ENCODE measurements at places on chromosomes 2 and 18.

DNA sequence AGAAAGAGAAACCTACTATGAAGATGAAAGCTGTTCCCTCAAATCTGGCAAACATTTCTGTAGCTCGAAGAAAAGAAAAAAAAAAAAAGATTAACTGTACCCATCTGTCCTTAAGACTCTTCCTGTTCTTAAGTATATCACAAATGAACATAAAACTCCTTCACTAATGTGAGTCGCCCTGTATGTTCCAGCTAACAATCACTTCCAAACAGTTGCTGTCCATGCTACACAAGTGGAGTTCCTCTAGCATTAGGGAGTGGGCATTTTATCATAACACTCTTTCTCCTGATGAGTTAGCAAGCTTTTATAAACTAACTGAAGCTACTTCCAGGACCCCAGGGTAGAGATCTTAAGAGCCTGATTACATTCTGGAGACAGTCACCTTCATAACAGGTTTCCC is 5.8 kb downstream of the CUL3 start:
- DNase-seq, result no peak

DNA sequence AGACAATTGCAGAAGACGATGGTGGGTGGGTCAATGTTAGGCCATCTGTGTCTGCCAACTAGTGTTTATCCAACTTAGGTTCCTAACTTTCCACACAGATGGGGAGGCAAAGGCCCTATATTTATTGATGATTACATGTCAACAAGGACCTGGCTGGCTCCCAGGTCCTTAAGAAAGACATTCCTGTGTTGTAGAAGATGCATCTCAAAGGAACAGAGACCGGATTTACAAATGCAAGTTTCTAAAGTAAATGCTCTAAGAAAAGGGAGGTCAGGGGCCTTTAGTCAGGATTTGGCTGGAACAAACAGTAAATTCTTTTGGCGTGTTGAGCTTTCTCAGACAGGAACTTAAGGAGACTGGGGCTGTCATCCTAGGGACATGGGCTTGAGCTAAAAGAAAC is 175.0 kb downstream of the SH3BP4 start:
- no peak for DNase-seq

DNA sequence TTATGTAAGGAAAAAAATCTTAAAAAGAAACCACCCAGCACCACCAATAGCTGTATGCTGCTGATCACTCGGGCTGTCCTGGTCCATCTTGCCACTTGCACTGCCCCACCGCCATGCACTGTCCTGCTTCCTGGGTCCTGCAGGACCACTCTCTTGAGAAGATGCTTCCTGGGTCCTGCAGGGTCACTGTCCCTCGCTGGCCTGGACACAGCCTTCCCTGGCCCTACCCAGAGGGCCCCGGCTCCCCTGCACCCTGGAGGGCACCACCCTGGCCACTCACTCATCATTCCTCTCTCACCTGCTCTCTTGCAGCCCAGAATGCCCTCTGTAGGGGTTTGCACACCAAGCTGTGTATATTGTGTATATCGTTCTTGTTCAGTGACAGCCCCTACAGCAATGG is 2.4 kb upstream of the OTOS start:
- no peak for DNase-seq

GRCh38 chr2:160582490-160583145 is 89.0 kb upstream of the RBMS1 start:
- DNase-seq, result no peak

GRCh38 chr18:51137891-51138290 is 59.6 kb downstream of the MEX3C start:
- DNase-seq, result no peak

DNA sequence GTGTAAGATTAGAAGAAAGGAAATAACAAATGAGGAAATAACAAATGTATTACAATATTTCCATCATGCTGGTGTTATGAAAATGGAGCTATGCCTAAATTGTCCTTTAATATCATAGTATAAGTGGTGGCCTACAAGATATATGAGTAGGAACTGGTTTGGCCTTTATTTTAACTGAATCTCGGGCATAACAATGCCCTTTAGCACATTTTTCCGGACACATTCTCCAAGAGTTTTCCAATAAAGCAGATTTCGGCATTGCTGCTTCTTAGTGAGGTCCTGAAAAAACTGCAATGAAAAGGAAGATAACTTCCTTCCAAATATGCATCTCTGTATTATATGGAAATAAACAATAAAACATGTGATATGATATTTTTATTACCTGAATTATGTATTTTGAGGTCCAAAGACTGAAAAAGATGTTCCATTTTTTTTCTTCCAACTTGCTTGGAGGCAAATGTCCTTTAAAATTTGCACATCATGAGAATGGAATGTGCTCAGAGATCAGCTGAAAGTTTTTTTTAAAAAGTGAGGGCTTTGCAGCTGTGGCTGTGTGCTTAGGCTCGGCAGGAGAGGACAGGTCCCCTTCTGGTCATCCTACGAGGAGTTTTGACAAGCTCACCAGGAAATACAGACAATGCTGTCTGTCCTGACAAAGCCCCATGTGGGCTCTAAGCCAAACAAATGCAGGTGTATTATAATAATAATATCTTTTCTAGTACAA is 132.3 kb upstream of the RND3 start:
- DNase-seq, result peak; percentile 7

GRCh38 chr2:141710589-141711239 is 420.1 kb downstream of the LRP1B start:
- DNase-seq, result no peak

- DNase-seq, result no peak
Measured at GRCh38 chr2:27772804-27773203, 1.3 kb downstream of the MRPL33 start.

DNA sequence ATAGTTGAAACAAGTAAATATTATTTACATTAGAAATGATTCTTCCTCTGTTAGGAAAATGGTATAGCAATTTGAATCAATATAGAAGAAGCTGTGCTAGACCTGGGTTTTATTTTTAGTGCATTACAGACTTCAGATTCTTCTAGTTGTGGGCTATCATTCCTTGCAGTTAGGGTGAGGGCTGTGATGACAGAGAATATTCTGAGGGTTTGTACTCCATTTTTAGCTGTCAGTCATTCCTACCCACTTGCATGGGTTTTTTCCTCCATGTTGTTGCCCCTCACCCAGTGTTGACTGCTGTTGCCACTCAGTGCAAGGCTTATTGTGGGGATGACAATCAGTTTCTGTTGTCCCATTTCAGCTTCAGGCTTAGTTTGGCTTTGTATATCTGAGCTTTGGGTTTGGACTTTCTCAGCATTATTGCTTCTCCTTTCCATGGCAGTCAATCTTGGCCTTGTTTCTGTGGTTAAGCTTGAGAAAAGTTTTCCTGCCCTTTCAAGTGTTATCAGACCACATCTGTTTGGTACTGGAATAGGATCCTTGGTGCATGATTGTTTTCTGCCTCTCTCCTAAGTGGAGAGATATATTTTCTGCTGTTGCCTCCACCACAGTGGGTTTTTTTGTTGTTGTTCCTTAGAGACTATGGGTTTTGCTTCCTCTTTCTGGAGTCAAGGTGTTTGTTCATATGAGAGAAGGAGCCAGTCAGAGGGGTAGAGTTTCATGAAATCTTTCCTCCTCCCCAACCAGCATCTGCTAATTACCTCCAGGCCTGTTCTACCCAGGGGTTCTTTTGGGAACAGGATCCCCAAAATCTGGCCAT is 312.7 kb upstream of the CWC22 start:
- no peak for DNase-seq

GRCh38 chr2:217459680-217460405 is 543.0 kb downstream of the TNS1 start:
- no peak for DNase-seq

DNA sequence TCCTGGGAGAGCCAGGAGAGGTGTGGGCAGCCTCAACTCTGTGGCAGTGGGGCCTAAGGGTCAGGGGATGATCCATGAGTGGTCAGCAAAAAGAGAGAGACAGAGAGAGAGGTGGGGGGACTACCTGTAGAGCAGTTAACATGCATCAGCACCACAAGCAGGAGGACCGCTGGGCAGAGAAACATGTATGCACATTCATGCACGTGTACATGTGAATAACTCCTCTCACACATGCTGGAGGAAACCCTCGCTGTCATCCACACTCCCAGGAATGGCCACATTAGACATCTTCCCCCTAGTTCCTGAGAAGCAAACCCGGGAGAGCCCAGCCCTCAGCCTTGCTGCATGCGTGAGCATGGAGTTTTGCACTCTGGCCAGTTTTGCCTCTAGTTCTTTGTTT is 166.1 kb downstream of the SMAD7 start:
- DNase-seq, result no peak

- DNase-seq, result no peak
Measured at GRCh38 chr18:66872277-66872676, 268.4 kb upstream of the CDH19 start.

DNA sequence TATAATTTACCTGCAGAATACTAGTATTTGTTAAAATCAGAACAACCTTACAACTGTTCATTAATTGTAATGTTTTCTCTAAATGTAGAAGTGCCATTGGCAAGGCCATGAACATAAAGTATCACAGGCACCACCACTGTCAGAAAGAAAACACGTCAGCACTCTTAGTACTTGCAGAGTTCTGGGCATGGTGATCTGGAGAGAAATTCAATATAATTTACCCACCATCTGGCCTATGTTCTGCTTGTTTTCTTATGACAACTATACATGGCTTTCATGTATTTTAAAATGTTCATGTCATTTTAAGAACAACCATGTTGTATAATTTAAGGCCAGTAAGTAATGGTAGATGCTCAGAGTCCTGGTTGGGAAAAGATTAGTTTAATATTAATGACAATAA is 114.2 kb upstream of the SULT1C3 start:
- DNase-seq, result no peak

DNA sequence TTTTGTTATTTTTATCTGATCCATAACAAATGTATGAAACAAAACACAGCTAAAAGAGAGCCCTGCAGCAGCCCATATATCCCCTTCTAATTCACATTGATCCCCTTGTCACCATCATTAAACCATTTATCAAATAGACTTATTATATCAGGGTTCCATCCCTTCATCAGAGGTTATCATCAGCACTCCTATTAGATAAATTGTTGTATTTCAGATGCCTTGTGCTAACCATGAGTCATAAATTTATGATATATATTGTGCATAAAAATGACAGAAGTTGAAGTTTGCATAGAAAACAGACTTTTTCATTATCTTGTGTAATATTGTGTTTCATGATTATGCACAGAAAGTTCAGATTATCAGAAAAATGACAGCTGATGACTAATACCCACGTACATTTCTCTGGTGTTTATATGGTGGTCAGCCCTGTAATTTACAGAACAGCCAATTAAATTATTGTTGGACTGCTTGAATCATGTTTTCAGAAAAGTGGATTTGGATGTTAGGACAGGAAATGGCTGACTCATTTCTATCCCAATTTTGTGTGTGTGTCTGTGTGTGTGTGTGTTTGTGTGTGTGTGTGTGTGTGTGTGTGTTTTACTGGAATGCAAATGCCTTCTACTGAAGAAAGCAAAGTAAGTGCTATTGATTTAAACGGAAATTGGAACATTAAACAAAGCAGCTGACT is 80.9 kb downstream of the PPP1R1C start:
- DNase-seq, result no peak

- peak; percentile 18 for DNase-seq
Measured at GRCh38 chr2:226721541-226721940, 78.1 kb downstream of the IRS1 start.

- DNase-seq, result no peak
Measured at GRCh38 chr2:200985799-200986198, 22.3 kb upstream of the ORC2 start.

DNA sequence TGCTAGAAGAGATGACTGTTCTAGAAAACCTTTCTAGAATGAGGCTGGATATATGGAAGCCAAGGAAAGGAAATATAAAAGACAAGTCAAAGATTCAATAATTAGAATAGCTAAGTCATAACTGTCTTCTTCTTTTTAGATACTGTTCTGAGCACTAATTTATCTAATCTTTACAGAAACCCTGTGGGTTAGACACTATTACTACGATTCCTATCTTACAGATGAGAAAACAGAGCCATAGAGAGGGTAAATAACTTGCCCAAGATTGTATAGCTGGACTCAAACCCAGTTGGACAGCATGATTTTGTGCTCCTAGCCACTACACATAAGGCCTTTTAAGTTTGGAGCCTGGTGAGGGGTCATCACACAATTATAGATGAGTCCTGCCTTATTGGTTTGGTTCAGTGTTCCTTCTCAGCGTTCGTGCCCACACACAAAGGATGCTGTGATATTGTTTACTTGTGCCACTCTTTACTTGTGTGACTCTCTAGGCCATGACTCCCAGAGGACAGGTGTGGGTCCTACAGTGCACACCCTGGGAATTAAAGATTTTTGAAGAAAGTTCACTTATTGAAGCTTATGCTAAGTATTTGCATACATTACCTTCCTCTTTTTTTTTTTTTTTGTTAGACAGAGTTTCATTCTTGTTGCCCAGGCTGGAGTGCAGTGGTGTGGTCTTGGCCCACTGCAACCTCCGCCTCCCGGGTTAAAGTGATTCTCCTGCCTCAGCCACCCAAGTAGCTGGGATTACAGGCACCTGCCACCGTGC is 153.7 kb downstream of the PRKCE start:
- DNase-seq, result no peak

- no peak for DNase-seq
Measured at GRCh38 chr18:62610701-62611411, 88.0 kb downstream of the ZCCHC2 start.

- DNase-seq, result no peak
Measured at GRCh38 chr18:22977847-22978701, 44.9 kb downstream of the RBBP8 start.

DNA sequence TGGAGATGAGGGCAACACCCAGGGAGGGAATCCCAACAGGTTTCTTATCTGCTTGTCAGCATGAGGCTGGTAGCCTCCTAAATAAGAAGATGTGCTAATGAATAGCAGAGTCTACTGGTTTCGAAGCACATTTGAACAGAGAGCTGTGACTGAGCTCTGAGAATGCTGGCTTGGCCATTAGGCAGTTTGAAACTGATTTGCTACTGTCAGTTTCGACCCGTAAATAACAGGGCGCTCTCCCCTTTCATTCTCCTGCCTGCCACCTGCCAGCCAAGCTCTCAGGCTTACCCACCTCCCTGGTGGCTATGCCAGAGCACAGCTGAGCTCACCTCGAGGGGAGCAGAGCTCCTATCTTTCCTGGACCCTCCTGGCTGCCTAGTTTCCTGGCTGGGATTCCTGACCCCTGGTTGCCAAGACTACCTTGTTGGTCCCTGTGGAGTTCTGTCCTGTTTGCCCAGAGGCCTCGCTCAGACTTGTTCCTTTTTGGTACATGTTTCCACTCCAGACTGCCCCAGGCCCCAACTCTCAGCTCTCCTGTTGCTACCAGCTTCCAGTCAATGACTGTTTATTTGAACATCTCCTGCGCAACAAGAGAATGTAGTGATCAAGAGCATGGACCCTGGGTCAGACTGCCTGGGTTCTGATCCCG is 102.3 kb upstream of the ALPP start:
- no peak for DNase-seq

GRCh38 chr18:52475325-52475724 is 135.3 kb downstream of the DCC start:
- no peak for DNase-seq
